WERI-Rb-1 (cell line): ENCODE measurements at places on chromosomes 13 and 19.

- DNase-seq, result no peak
Observed at GRCh38 chr19:7346488-7346971, 2.2 kb upstream of the ARHGEF18 start.

DNA sequence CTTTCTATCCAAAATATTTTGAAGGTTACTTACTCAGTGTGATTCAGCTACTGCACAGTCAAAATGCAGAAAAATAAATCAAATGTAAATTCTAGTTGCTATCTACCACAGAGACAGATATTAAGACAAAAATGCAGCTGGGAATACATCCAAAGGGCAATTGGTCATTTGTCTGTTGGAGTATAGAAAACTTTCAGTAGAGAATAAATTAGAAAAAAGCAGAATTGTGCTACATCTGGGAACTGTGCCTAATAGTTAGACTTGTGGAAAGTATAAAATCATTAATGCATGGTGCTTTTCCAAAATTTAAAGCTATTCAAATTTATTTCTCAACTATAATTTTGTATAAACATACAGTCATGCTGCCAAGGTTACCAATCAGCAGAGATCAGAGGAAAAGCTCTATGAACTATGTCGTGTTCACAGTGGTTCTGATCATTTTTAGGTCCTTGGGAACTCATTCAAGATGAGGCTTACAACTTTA is 1635.8 kb downstream of the PCDH9 start:
- DNase-seq, result no peak

DNA sequence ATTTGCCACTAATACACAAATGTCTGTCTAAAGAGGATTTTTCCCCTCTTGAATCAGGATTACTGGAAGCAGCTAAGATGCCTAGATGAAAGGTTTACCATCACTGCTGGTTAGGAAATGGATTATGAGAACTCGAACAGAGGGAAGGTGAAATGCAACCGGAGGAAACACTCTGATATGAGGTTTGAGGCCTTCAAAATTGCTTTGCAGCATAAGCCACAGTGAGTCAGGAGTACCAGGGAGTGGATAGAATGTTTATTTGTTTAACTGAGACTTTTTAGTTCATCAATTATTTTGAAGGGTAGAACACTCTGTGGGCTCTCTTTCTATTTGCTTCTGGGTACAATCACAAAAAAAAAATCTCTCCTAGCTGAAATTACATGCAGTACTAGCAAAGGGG is 18.1 kb downstream of the CDADC1 start:
- DNase-seq, result peak; percentile 6

GRCh38 chr19:30071871-30072270 is 129.8 kb downstream of the URI1 start:
- DNase-seq, result no peak

DNA sequence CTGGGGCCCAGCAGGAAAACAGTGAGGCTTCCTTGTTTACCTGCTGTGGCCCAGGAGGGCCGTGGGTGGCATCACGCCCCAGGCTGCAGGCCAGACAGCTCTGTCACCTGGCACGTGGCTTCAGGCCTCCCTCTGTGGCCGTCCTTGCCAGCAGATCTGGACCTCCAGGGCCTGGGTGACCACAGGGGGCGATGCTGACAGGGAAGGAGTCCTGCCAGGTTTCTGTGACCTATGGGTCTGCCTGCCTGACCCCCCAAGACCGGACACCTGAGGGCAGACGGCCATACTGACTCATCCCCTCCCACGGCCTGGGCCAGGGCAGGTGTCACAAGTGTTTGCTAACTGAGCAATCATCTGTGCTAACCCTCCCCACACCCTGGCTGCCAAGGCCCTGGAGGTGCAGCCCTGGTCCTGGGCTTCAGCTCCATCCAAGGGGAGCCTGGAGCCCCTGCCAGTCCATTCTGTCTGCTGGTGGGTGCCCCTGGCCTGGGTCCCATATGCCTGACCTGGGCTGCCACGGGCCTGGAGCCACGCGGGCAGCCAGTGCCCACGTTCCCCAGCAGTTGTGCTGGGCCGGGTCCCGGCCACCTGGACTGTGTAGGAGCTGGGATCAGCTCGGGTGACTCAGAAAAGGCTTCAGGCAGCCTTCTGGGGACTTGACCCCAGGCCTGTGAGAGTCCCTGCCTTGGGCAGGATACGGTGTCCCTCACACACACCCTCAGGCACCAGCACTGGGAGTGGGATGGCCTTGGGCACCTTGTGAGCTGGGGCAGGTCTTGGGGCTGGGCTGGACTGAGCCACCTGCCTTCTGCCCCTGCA is 3.7 kb downstream of the CDC34 start:
- no peak for DNase-seq

GRCh38 chr19:10677751-10678150 is 23.5 kb upstream of the QTRT1 start:
- no peak for DNase-seq

DNA sequence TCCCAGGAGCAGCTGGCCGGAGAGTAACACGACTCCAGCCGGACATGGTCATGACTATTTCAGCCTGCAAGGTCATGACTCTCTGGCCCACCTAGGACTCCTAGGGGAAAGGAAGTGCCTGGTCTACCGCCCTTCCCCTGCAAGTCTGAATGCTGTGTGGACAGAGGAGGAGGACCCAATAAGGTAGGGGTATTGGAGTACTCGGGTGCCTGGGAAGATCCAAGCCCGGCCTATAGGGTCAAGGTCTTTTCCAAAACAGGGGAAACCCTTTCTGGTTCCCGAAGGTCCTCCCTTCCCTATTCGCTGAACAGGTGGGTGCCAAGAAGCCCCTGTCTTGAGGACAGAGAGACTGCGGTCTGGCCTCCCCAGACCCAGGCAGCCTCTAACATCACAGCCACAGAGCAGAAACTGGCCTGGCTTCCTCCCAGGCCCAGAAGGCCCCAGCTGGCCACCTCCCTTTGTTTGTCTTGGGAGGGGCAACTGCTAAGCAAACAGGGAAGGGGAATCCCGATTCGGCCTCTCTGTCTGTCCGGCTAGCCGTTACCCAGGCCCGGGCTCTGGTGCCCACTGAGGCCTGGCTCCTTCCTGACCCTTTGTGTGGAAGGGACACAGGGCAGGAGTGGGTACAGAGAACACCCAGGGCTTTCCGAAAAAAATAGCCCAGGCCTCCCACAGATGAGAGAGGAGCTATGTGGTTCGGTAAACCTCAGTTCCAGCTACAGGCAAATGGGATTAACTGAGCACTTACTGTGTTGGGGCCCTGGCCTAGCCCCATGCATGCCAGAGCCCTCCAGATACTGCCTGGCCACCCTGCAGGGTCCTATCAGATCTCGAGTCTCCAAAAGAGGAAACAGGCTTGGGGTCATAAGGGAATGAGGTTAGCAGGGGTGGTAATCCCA is 5.2 kb upstream of the GRAMD1A start:
- no peak for DNase-seq

DNA sequence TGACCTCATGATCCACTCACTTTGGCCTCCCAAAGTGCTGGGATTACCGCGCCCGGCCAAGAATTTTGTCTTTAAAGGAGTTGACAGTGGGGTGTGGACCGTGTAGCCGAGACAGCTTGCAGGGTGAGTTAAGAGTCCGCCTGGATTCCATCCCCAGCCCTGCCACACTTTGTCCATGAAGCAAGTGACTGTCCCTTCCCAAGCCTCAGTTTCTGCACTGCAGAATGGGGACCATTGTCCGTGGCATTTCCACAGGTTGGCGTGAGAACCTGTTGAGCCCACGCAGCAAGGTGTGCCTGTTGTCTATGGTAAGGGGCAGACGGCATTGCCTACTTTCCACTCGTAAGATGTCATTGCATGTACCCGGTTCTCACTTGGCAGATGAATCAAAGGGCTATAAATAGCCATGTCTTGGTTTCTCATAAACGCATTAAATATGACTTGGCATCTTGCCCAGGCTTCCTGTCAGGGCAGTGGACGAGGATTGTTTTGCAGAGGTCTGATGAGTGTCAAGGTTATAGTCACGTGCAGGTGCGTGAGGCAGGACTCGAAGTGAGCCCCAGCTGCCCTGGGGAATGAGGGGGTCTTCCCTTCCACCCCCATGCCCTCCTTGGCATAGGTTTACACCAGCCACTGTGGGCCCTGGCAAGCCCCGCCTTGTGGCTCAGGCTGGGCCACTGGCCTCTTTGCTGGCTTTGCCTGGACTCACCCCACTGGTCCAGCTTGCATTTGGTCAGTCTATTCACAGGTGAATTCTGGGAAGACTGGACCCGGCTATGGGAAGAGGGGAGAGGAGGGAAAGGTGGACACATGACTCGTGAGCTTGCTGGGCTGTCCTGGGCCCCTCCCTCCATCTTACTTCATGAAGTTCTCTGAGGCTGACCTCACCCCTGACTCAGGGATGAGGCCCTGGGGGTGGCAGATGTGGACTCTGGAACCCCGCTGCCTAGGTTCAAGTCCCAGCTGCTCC is 14.6 kb downstream of the FAM187B start:
- no peak for DNase-seq

GRCh38 chr13:50359041-50359367 is 343.8 kb downstream of the KCNRG start:
- DNase-seq, result no peak

GRCh38 chr13:75693227-75693626 is 57.1 kb downstream of the LMO7 start:
- no peak for DNase-seq

DNA sequence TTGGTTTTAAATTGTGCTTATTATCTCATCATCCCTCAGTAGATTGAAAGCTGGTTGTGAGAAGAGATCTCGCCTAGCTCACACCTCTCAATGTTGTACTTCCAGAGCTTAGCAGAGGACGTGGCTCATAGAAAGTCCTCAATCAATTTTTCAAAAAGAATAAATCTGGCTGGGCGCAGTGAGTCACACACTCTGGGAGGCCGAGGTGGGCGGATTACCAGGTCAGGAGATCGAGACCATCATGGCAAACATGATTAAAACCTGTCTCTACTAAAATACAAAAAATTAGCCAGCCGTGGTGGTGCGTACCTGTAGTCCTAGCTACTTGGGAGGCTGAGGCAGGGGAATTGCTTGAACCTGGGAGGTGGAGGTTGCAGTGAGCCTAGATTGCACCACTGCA is 4.7 kb upstream of the ASF1B start:
- no peak for DNase-seq

DNA sequence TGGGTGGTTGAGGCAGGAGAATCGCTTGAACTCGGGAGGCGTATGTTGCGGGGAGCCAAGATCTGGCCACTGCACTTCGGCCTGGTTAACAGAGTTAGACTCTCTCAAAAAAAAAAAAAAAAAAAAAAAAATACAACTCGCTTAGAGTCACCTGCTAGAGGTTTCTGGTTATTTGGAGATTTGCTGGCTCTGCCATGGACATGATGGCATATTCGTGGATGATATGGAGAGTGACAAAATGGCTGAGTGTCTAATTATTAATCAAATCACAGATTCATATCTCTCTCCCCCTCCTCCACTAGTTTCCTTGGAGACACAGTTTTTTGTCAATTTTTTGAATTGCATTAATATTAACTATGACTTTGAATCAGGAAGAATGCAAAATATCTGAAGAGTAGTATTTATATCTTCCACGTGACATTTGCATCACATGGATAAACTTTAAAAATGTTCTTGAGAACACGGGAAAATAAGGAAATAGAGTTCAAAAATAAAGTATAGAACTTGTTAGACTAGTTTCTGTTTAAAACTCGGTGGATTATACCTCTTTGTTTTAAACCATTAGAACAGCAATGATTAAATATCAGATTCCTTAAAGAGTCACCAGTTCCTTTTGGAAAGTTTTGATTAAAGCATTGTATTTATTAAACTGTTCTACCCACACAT is 47.8 kb downstream of the KLF5 start:
- DNase-seq, result no peak

DNA sequence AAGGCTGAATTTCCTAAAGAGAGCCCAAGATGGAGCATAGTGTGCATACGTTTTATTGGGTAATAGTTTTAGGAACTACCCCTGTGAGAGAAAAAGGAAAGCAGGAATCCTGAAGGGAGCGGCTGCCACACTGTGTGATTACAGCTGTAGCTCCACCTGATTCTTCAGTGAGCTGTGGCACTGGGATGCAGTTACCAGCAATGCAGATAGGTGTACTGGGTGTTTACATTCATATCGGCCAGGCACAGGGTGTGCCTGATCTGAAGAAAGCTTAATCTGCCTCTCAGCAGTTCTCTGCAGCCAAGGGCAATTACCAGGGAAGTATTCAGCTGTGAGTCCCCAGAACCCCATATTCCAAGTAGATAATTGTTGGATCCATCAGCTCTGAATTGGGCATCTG is 1541.8 kb downstream of the EFNB2 start:
- DNase-seq, result peak; percentile 16

DNA sequence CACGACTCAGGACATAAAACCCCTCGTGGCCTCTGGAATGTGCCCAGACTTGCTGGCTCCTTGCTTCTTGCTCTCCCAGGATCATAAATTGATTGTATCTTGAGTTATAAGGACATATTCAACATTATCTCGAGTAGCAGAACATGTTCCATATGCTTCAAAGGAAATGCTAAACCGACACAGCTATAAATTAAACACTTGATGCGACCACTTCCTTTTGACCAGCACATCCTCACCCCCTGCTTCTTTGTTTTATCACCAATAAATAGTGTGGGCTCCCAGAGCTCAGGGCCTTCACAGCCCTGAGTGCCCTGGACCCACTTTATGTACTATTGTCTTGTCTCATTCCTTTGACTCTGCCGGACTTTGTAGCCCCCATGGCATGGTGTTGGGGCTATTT is 157.0 kb upstream of the PABPC3 start:
- no peak for DNase-seq
